Naive thymus-derived CD4-positive, alpha-beta T cell (primary cell): ENCODE measurements at places on chromosomes 12 and 14. TPM values are rescaled to one million over a fixed set of nuclear protein-coding genes. Genes with fewer than 3 reads are reported as not detected.

DNA sequence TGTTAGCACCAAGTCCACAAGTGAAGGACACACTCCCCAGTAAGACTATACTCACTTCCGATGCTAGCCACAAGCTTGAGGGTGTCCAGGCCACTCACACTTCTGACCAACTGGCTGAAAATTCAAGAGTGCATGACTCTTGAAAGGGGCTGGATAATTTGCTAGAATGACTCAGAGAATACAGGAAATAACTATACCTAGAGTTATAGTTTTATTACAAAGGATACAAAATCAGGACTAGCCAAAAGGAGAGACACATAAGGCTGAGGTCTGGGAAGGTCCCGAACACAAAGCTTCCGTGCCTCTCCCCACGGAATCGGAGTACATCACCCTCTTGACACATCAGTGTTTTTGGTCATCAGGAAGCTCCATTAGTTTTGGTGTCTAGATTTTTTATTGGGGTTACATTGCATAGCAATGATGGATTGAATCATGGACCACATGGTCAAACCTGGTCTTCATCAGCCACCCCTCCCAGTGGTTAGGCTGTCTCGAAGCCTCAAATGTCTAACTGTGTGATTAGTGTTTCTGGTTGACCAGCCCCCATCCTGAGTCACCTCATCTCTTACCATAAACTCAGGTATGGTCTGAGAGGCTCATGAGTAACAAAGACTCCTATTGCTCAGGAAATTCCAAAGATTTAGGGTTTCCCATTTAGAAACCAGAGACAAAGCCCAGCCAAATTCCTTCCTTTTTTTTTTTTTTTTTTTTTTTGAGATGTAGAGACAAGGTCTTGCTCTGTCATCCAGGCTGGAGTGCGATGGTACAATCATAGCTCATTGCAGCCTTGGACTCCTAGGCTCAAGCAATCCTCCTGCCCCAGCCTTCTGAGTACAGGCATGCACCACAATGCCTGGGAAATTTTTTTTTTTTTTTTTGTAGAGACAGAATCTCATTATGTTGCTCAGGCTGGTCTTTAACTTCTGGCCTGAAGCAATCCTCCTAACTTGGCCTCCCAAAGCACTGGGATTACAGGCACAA lies 472.0 kb upstream of the TBX3 start:
- DNase-seq = no peak

DNA sequence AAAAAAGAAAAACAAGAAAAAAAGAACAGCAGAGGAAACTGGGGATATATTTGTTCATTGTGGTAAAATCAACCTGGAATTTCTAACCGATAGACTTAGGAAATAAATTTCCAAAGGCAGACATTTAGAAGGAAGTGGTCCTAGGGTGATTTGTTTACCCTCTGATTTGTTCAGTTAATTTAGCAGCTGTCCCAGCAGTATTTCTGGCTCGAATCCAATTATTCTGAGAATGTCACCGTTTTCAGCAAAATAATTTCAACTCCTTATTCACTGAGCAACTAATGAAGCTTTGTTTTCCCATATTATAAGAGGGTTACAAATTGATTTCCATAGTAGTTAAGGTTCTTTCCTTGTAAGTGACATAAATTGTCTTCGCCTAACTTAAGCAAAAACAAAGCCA lies 285.2 kb upstream of the SYT10 start:
- DNase-seq = no peak

DNA sequence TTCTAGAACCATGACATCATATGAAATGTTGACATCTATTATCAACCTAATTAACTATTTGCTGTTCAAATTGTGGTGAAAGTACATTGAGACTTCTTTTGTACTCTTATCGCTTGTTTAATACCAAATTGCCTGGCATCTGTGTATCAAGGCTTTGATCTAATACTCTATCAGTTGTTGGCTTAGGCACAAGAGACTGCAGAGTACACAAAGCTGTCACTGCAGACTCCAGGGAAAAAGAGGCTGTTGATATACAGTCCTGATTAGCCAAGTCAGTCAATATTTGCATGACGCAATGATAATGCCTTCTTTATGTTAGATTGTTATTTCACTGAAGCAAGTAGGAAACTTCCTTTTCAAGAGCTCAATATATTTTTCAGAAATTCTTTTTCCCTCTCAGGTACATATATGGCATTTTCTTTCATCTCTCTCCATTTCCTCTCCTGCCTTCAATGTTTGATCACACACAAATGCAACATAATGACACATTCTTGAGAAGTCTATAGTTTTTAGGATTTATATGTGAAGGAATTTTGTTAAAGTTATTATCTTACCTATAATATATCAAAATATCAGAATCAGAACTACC lies 32.3 kb upstream of the PTCSC3 start:
- DNase-seq = no peak

GRCh38 chr12:114681116-114681871 lies 2.7 kb downstream of the TBX3 start:
- no peak for DNase-seq

DNA sequence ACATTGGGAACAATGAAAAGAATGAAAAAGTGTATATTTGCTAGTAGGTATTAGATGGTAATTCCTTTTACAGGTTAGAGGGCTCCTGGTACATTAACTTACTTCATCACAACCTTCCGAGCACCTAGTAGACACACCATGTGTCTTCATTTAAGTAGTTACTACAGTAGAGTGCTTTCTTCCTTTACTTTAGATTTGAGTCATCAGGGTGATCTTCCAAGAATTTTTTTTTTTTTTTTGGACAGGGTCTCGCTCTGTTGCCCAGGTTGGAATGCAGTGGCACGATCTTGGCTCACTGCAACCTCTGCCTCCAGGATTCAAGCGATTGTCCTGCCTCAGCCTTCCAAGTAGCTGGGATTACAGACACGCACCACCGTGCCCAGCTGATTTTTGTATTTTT lies 79.7 kb upstream of the TRAF3 start:
- DNase-seq = no peak

- no peak for DNase-seq
These were observed 70.3 kb downstream of the MAP1LC3B2 start for GRCh38 chr12:116629480-116629879.

- DNase-seq = no peak
These were observed 38.7 kb downstream of the KLC1 start for GRCh38 chr14:103667671-103668070.

- no peak for DNase-seq
These were observed 1089.8 kb downstream of the FLRT2 start for GRCh38 chr14:86619726-86620125.

- DNase-seq = no peak
These were observed 242.7 kb downstream of the BCL11B start for GRCh38 chr14:99029145-99029915.

GRCh38 chr12:104877103-104877705 lies 80.9 kb downstream of the SLC41A2 start:
- peak; percentile 5 for DNase-seq

GRCh38 chr14:106210650-106211049 lies 684.3 kb downstream of the TMEM121 start:
- no peak for DNase-seq

GRCh38 chr12:83099436-83099835 lies 412.7 kb downstream of the TMTC2 start:
- DNase-seq = no peak

DNA sequence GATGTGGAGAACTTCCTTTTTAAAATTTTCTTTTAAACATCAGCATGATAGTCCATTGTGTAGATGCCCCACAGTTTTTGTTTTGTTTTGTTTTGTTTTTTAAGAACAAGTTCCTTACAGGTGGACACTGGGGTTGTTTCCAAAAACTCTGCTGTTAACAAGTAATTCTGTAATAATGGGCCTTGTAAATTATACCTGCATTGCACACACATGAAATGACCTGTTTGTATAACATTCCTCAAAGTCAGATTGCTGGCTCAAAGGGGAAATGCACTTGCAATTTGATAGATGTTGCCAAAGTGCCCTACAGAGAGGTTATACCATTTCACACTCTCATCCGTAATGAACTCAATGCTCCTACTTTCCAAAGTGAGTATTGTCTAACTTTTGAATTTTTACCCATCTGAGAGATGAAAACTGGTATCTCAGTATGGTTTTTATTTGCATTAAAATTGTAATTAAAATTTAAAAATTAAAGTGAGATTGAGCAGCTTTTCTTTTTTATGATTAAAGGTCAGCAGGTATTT lies 89.2 kb downstream of the SPPL3 start:
- no peak for DNase-seq

- no peak for DNase-seq
These were observed 156.7 kb downstream of the KIF26A start for GRCh38 chr14:104294983-104295680.

- DNase-seq = no peak
These were observed 34.3 kb downstream of the GPR65 start for GRCh38 chr14:88039197-88039596.

DNA sequence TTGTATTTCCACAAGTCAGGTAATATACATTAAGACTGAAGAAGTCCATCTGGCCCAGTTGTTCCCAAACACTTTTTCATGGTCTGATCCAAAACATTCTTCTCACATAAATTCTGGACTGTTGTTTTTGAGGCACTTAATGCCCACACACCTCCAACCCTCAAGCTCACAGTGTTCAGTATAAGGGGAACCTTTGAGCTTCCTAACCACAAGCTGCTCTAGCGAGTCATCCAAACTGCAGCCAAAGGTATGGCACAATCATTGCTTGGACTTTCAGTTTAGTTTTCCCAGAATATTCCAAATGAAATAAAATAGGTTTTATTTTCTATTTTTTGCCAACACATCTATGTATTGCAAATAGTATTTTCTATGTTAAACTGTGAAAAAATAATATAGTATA lies 103.0 kb downstream of the PUS7L start:
- DNase-seq = no peak

DNA sequence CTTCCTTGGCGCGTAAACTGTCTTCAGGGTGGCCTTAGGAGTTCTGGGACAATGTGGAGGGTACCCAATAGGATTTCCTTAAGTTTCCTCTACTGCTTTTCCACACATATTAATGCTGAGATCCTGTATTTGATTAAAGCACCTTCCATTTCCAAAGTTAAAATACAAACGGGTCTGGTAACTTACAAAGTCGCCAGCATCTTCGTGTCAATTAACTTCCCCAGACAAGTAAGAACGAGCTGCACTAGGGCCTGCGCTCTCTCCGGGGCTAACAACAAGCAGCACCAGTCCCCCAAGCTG lies 130.9 kb downstream of the NDUFA12 start:
- DNase-seq = no peak

Gene HPD
- not detected for total RNA-seq

Gene SERPINA12
- total RNA-seq = not detected

Gene SOX5
- not detected for total RNA-seq

Gene SERPINA3
- total RNA-seq = not detected in 2 replicates

Gene NUAK1
- total RNA-seq = 0.02 and 0.28 TPM in 2 replicates

Gene ZFP36L1
- 222 TPM for total RNA-seq

Gene GZMH
- 5.3 and 5.9 TPM in 2 replicates for total RNA-seq

Gene TEAD4
- total RNA-seq = 1.3 and 1.8 TPM in 2 replicates

Gene TDRD9
- 0.16 TPM for total RNA-seq

Gene SSPN
- total RNA-seq = not detected

Gene PLEK2
- 2.6 TPM for total RNA-seq

Gene MYF5
- not detected for total RNA-seq

Gene FAM181A
- total RNA-seq = not detected
